COR-L47 (cell line): ENCODE measurements at places on chromosomes 13 and 19.

GRCh38 chr13:43787518-43787891 lies 733 bp upstream of the ENOX1 start:
- no peak for DNase-seq

DNA sequence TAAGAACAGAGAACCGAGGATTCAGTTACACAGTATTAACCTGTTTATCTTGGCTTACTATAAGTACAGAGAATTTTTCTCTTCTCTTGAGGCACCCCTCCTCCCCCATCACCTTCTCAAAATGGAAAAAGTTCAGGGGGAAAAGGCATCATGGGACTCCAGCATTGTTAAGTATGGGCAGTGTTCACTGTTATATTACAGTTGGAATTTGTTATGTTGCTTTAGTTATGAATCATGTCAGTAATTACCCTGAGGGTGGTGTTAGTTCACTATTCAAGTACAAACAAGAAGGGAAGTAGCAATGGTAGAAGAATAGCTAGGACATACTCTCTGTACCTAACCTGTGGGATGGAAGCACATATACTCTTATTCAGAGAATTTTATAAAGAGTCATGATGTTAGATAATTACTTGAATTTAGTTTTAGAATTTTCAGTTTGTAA lies 12.0 kb downstream of the LPAR6 start:
- no peak for DNase-seq

DNA sequence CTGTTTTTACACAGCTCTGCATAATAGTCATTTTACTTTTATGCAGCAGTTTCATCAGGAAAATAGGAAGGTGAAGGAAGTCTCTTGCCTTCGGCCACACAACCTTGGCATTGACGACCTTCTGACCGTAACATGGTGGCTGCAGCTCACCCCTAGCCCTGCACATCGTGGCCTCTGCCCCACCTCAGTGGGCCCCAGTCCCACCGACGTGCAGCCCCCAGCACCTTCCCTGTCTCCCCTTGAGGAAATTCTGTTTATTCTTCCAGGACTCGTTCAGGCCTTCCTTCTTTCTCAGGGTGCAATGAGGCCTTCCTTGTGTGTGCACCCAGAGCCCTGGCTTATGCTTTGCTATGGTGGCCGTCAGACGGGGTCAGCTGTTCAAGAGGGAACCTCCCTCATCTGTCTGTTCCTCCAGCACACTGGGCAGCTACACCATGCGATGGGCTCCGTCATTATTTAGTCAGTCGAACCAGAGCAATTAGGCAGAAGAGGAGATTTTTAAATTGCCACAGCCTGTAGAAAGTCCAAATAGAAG lies 33.3 kb downstream of the TMEM255B start:
- no peak for DNase-seq

DNA sequence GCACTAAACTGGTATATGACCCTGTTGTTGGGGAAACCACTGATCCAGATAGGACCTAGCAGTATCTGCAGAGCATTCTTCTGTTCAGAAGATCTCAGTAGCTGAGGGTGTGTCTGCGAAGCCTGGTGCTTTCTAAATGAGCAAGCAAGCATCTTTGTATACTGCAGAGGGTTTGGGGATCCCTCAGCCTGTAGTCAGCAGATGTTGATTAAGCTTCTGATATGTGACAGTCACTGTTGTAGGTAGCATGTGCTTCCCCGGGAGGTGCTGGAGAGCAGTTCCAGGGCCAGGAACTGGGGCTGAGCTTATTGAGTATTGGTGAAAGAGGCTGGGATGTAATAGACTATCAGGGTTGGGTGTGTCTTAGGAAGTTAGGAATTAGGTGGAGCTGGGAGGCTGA lies 1.5 kb downstream of the SCAF1 start:
- DNase-seq, result no peak

DNA sequence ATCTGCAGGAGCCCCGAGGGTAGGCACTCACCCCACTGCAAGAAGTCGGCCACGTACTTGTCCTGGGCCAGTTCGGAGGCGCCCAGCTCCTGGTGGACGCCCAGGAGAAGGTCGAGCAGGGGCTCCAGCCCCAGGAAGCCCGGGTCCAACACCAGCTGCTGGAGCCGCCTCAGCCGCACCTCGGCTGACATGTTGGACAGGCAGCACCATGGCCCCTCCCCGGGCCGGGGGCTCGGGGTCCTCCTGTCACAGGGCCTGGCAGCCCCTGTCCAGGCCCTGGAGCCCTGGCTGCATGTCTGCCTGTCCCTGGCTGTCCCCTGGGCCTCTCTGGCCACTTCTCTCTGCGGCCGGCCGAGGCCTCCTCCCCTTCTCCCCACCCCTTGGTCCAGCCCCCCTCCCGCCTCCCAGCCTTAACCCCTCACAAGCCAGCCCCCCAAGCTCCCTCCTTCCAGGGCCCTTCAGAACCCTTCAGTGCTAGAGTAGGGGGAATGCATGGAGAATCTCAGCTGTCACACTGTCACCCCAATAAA lies at the start of gene DMPK:
Gene DMPK, minus strand, starts transcription at position 329 of the 530 bp plus-strand sequence. Its CDS starts 138 bp downstream, at position 191.
- peak; percentile 13 for DNase-seq

GRCh38 chr13:108126056-108126455 lies 89.3 kb downstream of the LIG4 start:
- DNase-seq, result no peak

DNA sequence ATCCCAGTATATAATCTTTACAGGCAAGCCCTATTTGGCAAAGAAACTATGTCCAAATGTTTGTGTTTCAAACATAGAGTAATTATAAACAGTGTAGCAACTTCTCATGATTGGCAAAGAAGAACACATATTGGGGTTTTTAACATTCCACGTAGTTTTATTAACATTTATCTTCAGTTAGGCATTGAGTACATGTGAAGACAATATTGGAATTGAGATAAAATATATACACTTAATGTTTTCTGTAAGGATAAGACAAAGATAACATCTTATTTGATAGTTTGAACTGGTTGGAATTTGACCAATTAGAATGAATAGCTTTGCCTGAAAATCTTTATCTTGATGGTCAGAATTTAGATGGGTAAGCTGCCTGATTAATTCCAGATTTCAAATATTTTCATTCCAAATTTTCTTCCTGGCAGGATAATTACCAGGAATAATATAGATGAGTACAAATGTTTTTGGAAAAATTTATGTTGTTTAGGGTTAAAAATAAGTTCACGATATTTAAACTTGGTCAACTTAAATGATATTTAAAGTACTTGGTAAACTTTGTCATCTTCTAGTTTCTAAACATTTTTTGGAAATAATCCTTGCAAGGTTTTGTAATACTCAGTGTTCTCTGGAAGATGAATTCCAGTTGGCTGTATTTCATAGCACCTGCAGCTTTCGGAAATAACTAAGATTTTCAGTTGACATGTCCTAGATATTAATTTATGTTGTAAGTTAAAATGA lies 536.5 kb upstream of the SPRY2 start:
- no peak for DNase-seq

DNA sequence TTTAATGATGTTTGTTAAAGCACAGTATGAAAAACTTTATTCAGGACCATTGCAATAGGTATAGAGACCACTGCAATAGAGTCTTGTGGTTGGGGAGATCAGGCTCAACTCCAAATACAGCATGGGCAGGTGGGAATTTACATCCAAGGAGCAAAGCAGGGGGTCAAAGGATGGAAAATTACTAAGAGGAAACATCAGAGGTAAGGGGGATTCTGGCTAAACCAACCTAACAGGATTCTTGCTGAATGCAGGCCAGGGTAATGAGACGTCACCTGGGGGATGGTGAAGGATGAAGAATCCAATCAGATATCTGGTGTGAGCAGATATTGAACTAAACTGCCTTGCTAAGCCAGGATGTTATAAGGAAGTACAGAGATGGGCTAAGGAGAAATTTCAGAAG lies 126.6 kb upstream of the MIR17HG start:
- no peak for DNase-seq

DNA sequence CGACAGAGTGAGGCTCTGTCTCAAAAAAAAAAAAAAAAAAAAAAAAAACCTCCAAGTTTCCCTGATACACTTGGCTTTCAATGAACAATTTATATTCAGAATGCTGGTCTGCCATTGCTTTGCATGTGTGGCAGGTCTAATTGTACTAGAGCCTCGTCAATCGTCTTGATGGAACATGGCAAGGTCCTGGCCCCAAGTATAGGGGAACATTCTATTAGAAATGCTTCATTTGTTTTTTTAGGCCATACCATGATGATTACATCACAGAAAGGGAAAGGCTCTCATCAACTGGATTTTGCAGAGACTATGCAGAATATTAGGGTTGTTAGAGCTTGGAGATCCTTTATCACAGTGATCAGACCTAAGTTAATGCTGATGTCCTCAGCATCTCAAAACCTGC lies 28.0 kb downstream of the SPRY2 start:
- no peak for DNase-seq
